ENCODE measurements at places on chromosomes 5 and 9.

- H3K27ac ChIP-seq: no peak overlapping the region
- H3K36me3 ChIP-seq: no peaks in the 10 kb centered on the region
- peaks cover 2% of the 10 kb centered on the region for H3K4me1 ChIP-seq
These were observed 87.4 kb downstream of the TLE1 start for GRCh38 chr9:81601639-81602623.

- no peak for DNase-seq
- no peak overlapping the region for H3K4me3 ChIP-seq
- H3K27me3 ChIP-seq: no peaks in the 10 kb centered on the region
- H3K4me1 ChIP-seq: no peaks in the 10 kb centered on the region
- no peaks in the 10 kb centered on the region for H3K36me3 ChIP-seq
These were observed 166.5 kb upstream of the PRR16 start for GRCh38 chr5:120297616-120298015.

DNA sequence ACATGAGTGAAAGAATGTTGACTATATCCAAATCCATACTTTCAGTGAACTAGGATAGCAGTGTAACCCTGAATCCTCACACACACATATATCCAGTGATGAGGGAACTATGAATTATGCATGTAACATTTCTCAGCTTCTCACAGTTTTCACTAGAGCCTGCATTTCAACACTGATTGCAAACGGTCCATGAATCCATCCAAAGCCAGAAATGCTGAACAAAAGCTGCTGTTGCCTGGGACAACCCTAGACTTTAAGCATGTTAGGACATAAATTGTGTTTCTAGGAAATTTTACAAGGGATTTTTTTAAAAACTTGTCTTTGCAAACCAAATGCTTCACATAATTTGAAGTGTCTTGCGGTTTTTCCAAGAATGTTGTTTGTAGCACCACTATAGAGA is 2010.0 kb upstream of the WWC1 start:
- no peak overlapping the region for H3K4me3 ChIP-seq
- no peaks in the 10 kb centered on the region for H3K4me1 ChIP-seq
- H3K27me3 ChIP-seq: no peaks in the 10 kb centered on the region
- H3K27ac ChIP-seq: no peak overlapping the region

DNA sequence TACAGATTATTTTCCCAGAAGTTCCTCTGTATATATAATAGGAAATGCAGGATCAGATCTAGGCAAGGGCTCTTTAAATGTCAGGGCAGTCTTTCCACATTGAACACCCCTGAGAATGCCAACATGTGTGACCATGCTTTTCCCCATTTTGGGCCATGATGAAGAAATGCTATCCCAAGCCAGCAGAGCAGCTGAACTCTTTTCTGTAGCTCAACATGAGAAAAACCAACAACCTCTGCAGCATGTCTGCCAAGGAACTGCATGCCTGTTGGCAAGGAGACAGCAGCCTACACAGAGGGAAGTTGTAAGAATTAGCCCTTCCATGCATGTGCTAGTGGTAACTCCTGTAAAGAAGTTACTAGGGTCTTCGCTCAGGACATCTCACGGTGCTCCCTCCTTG is 9.5 kb upstream of the IFNK start:
- H3K4me3 ChIP-seq: no peak overlapping the region
- DNase-seq: no peak
- peaks cover 4% of the 10 kb centered on the region for H3K27me3 ChIP-seq
- no peaks in the 10 kb centered on the region for H3K4me1 ChIP-seq

GRCh38 chr5:35213608-35214007 is 16.7 kb downstream of the PRLR start:
- no peak overlapping the region for H3K4me3 ChIP-seq
- H3K4me1 ChIP-seq: no peaks in the 10 kb centered on the region
- H3K36me3 ChIP-seq: no peaks in the 10 kb centered on the region
- no peak for DNase-seq
- H3K27ac ChIP-seq: no peak overlapping the region

DNA sequence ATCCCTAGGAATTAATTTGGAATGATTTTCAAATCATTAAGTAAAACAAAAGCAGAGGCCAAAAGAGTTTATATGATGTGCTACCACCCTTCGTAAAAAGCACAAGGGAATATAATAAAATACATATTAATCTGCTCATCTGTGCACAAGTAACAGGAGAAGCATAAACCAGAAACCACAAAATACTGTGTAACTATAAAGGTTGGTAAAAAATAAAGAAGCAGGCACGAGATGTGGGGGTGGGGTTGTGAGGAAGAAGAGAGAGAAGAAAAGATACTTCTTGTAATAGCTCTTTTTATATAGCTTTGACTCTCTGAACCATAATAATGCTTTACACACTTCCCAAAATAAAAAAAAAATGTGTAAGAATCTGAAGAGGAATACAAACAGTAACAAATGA is 214.9 kb upstream of the EFNA5 start:
- DNase-seq: no peak
- peaks cover 3% of the 10 kb centered on the region for H3K27me3 ChIP-seq
- no peak overlapping the region for H3K4me3 ChIP-seq
- H3K36me3 ChIP-seq: no peaks in the 10 kb centered on the region
- H3K27ac ChIP-seq: no peak overlapping the region
- H3K4me1 ChIP-seq: peaks cover 34% of the 10 kb centered on the region

DNA sequence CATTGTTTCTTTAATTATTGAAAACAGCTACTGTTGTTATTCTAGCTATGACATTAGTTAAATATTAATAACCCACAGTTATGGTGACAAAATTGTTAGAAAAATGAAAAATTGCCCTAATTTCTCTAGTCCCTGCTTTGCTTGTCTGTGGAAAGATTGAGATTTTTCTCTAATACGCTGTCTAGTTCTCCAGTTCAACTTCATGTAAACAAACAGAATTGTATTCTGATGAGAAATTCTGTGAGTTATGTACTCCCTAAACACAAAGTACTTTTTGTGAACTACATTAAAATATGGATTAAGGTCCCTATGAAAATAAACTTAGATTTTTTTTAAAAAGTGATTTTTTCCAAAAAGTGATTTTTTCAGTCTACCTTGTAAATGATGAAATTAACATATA is 8.7 kb downstream of the SLF1 start:
- no peaks in the 10 kb centered on the region for H3K27me3 ChIP-seq
- H3K4me1 ChIP-seq: peaks cover 4% of the 10 kb centered on the region
- H3K27ac ChIP-seq: no peak overlapping the region
- DNase-seq: no peak

- H3K36me3 ChIP-seq: no peaks in the 10 kb centered on the region
- no peak for DNase-seq
These were observed 14.9 kb upstream of the QSOX2 start for GRCh38 chr9:136260521-136260920.

- no peak for DNase-seq
- H3K27me3 ChIP-seq: no peaks in the 10 kb centered on the region
- H3K4me3 ChIP-seq: no peak overlapping the region
- H3K4me1 ChIP-seq: no peaks in the 10 kb centered on the region
These were observed 143.6 kb downstream of the MRPS30 start for GRCh38 chr5:44952376-44952775.

DNA sequence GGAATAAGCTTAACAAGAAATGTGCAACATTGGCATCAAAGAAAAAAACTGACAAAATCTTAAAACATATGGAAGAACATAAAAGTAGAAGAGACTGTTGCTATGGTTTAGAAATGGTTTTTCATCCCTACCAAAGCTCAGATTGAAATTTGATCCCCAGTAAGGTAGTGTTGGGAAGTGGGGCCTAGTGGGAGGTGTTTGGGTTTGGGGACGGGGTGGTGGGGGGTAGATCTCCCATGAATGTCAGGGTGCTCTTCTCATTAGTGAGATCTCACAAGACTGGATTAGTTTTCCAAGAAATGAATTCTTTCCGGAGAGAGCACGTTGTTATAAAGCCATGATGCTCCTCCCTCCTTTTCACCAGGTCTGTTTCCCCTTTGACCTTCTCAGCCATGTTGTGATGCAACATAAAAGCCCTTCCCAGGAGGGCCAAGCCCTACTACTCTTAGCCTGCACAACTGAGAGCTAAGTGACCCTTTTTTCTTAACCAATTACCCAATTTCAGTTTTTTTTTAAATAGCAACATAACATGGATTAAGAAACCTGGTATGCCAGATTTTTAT is 10.6 kb downstream of the TMEM167A start:
- H3K27me3 ChIP-seq: no peaks in the 10 kb centered on the region
- H3K4me3 ChIP-seq: no peak overlapping the region
- peaks cover 14% of the 10 kb centered on the region for H3K36me3 ChIP-seq
- no peak overlapping the region for H3K27ac ChIP-seq

DNA sequence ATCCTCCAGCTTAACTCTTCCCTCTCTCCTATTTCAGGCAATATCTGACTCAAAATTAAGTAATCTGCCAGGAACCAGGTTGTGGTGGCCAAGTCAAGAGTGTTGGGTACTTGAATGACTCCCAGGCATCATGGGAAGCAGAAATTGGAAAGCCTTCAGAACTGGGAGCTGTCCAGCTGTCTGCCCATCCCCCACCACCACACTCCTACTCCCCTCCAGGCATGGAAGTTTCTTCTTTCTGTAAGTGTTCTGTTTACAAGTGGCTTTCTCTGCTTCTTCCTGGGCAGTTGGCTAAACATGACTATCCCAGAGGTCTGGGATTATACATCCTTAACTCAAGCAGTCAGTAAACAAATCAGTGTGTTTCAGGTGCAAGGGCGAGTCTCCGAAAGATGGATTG is 14.6 kb upstream of the PBX3 start:
- DNase-seq: no peak
- H3K27ac ChIP-seq: no peak overlapping the region
- H3K4me3 ChIP-seq: no peak overlapping the region
- H3K4me1 ChIP-seq: no peaks in the 10 kb centered on the region
- no peaks in the 10 kb centered on the region for H3K36me3 ChIP-seq
- peaks cover 39% of the 10 kb centered on the region for H3K27me3 ChIP-seq

DNA sequence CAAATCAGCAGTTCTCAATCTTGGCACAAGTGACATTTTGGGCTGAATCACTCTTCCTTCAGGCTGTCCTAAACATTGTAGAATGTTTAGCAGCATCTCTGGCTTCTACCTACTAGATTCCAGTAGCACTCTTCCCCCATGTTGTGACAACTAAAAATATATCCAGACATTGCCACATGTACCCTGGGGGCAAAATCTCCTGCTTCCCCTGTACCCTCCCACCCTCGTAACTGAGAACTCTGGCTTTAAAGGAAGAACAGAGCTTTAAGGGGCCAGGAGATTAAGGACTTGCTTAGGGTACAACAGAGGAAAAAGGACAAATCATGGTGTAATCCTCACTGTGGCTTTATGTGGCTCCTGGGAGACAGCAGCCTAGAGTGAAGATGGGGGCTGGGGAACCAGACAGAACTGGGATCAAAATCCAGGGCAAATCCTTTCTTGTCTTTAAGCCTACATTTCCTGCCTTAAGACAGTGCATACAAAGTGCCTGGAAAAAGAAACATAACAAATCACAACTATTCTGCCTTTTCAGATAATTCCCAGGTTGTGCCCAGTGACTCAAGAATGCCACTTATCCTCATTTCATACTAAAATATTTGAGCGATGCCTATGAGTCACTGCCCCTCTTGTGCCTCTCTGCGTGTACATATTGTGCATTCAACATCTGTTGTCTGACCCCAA is 109.3 kb downstream of the DAPK1 start:
- H3K27me3 ChIP-seq: peaks cover 33% of the 10 kb centered on the region
- no peaks in the 10 kb centered on the region for H3K36me3 ChIP-seq
- H3K4me1 ChIP-seq: peaks cover 10% of the 10 kb centered on the region
- H3K27ac ChIP-seq: no peak overlapping the region
- no peak overlapping the region for H3K4me3 ChIP-seq

DNA sequence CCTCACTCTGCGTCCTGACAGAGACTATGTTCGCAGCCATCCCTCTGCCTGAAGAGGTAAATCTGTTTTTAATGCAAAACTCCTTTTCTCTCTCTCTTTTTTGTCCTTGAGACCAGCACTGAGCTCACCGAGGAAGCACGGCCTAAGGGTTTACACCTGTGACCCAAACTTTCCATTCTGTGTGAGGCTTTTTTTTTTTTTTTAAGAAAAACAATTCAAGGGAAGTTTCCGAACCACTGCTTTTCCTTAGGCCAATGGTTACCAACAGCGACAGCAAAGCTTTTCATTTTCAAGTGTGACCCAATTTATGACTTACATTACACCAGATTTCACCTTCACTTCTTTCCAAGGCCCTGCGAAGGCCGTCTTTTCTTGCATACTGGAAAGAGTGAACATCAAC is 205.9 kb downstream of the EFNA5 start:
- H3K4me1 ChIP-seq: peaks cover 8% of the 10 kb centered on the region
- H3K27ac ChIP-seq: no peak overlapping the region
- no peak overlapping the region for H3K4me3 ChIP-seq
- DNase-seq: no peak

GRCh38 chr9:16385590-16385989 is 484.9 kb downstream of the BNC2 start:
- no peak overlapping the region for H3K4me3 ChIP-seq
- H3K4me1 ChIP-seq: no peaks in the 10 kb centered on the region
- H3K27me3 ChIP-seq: no peaks in the 10 kb centered on the region

DNA sequence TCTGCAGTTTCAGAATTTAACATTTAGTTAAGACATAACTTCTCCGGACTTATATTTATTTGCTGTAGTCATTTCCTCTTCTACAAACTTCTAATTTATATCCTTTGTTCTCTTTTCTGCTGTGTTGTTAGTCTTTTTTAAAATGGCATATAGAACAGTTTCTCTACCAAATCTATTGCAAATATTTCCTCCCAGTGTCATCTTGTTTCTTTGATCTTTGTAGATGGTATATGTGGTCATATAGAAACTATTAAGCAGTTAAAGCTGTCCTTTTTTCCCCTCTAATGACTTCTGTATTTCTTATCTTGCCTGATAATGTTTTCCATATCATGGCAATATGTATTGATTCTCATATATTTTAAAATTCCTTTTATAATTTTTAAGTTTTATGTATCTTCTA is 264.5 kb downstream of the MCTP1 start:
- DNase-seq: no peak
- H3K4me3 ChIP-seq: no peak overlapping the region
- H3K4me1 ChIP-seq: peaks cover 2% of the 10 kb centered on the region
- H3K27me3 ChIP-seq: peaks cover 3% of the 10 kb centered on the region
- no peaks in the 10 kb centered on the region for H3K36me3 ChIP-seq
- H3K27ac ChIP-seq: no peak overlapping the region

DNA sequence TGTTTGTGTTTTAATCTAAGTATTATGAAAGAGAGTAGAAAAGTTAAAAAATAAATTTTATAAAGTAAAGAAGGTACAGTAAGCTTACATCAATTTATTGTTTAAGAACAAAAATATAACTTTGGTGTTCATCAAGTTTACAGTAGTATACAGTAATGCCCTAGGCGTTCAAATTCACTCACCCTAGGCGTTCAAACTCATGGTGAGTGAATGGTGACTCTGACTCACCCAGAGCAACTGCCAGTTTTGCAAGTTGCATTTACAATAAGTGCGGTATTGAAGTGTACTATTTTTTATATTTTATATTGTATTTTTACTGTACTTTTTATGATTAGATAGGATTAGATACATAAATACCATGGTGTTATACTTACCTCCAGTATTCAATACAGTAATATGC is 421.3 kb downstream of the CDH12 start:
- no peak for DNase-seq
- H3K4me1 ChIP-seq: no peaks in the 10 kb centered on the region
- H3K27me3 ChIP-seq: no peaks in the 10 kb centered on the region
- no peak overlapping the region for H3K4me3 ChIP-seq
- no peaks in the 10 kb centered on the region for H3K36me3 ChIP-seq
- no peak overlapping the region for H3K27ac ChIP-seq

Measured in activated naive CD4-positive, alpha-beta T cell treated with anti-CD3 and anti-CD28 coated beads, Interleukin-2, amount 10 ng/mL, durations not matched to agents 7 days and 5 days (primary cell).